Fibroblast of skin of scalp (primary cell): ENCODE measurements at places on chromosomes 4 and X.

- DNase-seq: no peak
Measured at GRCh38 chr4:35052546-35052945, 1191.8 kb downstream of the ARAP2 start.

- no peak for DNase-seq
Measured at GRCh38 chr4:2696423-2696822, 59.7 kb downstream of the TNIP2 start.

GRCh38 chr4:144645102-144645630 is 790 bp upstream of the HHIP start:
- DNase-seq: peak; percentile 4

- no peak for DNase-seq
Measured at GRCh38 chr4:8549352-8549931, 30.8 kb upstream of the GPR78 start.

DNA sequence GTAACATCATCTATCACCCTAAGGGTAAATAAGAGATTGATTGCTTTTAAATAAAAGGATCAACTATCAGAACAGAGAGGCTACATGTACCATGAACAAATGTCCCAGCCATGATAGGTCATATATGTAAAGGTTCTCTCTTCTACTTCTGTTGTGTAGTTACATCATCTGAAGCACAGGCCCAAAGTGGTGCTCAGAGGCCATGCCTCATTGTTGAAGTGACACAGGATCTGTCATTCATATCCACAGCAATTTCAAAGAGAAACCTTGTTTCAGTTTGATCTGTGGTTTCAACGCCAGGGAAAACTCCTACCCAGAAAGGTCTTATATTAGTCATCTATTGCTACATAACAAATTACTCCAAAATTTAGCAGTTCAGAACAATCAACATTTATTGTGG is 269.2 kb upstream of the MAOA start:
- DNase-seq: no peak

GRCh38 chr4:185846505-185847150 is 34.6 kb upstream of the SORBS2 start:
- DNase-seq: peak; percentile 64

DNA sequence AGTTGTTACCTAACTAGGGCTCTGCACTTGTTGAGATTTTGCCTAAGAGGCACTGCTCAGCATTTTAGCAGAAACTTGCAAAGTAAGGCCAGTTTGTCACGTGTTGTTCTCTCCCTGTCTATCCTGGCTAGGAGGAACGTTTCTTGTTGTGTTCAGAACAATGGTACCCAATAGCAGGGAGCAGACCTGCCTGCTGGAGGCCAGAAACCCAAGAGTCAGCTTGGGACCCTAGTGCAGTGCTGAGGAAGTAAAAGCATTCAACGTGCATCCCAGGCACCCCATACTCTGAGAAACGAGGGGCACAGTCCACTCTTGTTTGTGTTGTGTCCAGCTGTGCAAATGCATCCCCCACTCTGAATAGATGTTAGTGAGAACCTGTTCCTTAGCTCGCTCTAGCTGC is 42.4 kb downstream of the SOD3 start:
- DNase-seq: no peak

DNA sequence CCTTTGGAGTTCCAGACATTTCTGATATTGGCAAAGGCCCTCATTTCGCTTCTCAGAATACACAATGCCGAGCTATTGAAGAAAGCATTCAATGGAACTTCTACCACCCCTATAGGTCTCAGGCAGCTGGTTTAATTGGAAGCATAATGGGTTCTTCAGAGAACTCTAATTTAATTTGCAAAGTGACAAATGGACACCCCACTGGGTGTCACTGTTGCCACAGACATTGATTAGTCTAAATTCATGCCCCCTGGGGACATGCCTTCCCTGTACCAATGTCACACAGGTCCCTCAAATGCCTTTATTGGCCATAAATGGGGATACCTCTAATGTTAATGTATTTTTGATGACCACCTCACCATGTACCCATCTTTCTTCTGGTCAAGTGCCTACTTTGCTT is 22.9 kb upstream of the TMEM255A start:
- DNase-seq: no peak
